ENCODE measurements at places on chromosomes 13 and 19.

DNA sequence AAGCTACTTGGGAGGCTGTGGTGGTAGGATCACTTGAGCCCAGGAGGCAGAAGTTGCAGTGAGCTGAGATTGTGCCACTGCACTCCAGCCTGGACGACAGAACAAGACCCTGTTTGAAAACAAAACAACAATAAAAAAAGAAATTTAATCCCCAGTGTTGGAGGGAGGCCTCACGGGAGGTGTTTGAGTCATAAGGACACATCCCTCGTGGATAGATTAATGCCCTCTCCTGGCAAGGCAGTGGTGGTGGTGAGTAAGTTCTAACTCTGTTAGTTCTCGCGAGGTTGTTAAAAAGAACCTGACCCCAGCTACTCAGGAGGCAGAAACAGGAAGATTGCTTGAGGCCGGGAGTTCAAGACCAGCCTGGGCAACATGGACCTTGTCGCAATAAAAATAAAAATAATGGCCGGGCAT lies 27.6 kb upstream of the SIN3B start:
- DNase-seq: no peak

- DNase-seq: no peak
Observed at GRCh38 chr19:5947435-5947834, 30.5 kb downstream of the RANBP3 start.

- DNase-seq: no peak
Observed at GRCh38 chr13:48526286-48526685, 6.6 kb downstream of the RCBTB2 start.

GRCh38 chr19:53865918-53866864 lies 1.5 kb upstream of the MYADM start:
- peak; percentile 61 for DNase-seq

DNA sequence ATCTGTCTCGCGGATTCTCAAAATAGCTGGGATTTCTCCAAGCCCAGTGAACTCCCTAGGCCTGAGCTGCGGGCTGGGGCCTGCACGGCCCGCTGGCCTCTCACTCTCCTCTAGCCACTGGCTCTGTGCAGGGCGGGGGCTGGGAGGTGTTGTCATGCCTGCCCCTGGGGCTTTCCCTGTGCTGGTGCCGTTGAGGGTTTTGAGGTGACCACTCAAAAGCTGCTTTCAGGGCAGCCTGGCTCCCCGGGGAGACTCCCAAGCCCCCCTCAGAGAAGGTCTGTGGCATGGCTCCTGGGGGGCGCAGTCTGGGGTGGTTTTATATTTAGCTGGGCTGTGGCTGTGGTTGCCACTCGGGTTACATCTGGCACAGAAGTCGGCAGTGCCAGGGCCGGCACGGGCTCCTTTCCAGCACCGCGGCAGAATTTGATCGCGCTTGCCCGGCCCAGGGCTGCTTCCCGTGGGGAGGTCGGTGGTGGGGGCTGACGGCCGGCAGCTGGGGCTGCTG lies 10.0 kb downstream of the NDUFB7 start:
- no peak for DNase-seq

GRCh38 chr19:19171821-19172532 lies 1.9 kb upstream of the MEF2B start:
- DNase-seq: no peak

GRCh38 chr13:70391678-70392077 lies 283.4 kb upstream of the KLHL1 start:
- DNase-seq: no peak

DNA sequence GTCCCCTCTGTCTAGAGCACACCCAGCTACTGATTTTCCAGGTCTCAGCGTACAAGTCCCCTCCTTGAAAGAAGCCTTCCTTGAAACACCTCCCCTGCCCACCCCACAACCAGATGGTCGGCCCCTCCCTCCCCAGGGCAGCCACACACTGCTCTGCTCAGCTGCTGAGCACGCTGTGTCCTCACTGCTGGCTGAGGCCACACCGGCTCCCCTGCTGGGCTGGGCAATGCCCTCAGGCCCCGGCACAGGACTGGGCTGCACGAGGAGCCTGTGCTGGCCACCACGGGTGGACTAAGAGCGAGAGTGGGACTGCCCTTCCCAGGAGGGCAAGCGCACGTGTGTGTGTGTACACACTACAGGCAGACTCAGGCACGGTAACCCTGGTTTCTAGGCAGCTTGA lies 11.8 kb upstream of the RSPH6A start:
- DNase-seq: no peak

- DNase-seq: no peak
Observed at GRCh38 chr13:87942205-87942604, 271.0 kb downstream of the SLITRK5 start.

DNA sequence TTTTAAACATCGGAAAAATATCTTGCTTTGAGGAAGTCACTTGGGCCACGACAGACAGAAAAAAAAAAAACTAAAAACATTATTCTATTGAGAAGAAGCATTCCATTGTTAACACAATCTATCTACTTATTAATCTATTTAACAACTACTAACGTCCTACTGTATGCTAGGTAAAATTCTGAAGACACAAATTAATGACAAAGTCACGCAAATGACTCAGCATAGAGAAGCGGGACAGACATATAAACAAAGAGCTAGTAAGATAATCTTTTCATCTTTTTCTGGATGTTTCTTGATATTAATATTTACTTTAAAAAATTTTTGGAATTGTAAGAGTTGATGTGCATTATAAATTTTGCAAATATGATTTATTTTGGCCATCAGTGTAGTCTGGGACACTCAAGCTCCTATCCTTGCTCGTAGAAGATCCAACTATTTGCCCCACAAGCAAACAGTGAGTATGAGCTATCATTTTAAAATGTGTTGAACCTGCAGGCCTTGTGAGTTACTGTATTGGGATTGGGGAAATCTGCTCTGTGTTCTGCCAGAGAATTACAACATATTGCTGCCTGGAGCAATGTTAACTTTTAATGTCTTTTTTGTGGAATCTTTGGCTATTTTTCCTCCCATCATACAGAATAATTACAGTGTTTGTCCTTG lies 109.1 kb downstream of the PCDH9 start:
- DNase-seq: no peak

GRCh38 chr13:89097994-89098393 lies 1426.8 kb downstream of the SLITRK5 start:
- DNase-seq: no peak

GRCh38 chr13:39410096-39410901 lies 192.7 kb downstream of the LHFPL6 start:
- DNase-seq: no peak

- no peak for DNase-seq
Observed at GRCh38 chr19:1911098-1911497, 5.9 kb downstream of the ADAT3 start.

DNA sequence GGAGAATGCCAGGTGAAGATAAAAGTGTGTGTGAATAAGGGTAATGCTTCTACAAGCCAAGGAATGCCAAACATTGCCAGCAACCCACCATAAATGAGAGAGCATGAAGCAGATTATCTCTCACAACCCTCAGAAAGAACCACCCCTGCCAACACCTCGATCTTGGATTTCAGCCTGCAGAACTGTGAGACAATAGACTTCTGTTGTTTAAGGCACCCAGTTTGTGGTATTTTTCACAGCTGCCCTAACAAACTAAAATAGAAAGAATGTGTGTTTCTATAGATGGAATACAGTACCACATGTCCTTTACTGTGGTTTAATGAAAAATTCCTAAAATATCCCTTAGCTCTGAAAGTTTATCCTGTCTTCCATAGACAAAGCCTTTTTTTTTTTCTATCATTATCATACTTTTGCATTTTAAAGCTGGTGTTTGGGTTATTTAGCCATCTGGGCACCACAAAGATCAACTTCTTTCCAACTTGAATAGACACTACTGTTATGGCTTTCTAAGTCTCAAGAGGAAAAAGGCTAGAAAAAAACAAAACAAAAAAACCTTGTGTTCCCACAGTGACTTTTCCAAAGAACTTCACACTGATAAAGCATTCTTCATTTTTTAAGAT lies 505.6 kb downstream of the KCTD12 start:
- no peak for DNase-seq

GRCh38 chr13:23443110-23443509 lies 9.6 kb upstream of the SACS start:
- DNase-seq: no peak

- DNase-seq: no peak
Observed at GRCh38 chr13:62337109-62337880, 921.6 kb upstream of the PCDH20 start.

DNA sequence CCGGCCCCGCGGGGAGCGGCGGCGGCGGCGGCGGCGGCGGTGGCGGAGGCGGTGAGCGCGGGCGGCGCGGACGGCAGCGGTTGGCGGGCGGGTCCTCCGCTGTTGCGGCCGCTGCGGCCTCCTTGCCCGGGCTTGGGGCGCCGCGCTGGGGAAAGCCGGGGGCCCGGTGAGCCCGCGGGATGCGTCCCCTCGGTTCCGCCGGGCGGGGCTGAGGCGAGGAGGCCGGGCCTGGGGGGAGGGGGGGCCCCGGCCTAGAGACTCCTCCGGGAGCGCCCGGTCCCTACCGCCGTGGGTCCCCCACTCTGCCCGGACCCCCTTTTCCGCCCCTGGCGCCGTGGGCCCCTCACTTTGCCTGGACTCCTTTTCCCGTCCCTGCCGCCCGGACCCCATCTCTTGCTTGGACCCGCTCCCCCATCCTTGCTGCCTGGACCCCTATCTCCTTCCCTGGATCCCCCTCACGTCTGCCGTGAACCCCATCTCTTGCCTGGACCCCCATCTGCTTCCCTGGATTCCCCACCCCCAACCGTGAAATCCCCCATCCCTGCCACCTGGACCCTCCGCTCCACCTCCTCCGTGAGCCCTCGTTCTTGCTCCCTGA lies 28.6 kb upstream of the NDUFS7 start:
- no peak for DNase-seq

DNA sequence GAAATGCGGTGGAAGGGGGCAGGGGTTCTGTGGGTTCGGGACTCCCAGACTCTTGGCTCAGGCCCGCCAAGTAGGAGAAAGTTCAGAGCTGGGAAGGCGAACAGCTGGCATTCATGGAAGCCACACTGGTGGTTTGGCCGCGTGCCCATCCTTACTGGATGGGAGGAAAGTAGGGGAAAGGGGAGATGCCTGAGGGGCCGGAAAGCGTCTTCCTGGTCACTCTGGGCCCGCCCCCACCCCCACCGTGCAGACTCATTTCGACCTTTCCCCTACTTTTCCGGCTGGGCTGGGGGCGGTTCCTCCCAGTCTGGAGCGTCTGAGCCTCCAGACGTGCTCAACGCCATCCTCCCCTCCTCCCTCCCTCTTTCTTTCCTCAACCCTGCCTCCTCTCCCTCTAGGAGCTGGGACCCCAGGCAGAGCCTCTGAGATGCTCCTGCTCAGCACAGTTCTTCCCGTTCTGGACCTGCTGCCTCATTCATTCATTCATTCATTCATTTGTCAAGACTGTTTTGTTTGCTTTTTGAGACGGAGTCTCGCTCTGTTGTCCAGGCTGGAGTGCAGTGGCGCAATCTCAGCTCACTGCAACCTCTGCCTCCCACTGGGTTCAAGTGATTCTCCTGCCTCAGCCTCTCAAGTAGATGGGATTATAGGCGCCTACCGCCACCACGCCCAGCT lies 3.5 kb downstream of the ANGPTL4 start:
- DNase-seq: peak; percentile 92

DNA sequence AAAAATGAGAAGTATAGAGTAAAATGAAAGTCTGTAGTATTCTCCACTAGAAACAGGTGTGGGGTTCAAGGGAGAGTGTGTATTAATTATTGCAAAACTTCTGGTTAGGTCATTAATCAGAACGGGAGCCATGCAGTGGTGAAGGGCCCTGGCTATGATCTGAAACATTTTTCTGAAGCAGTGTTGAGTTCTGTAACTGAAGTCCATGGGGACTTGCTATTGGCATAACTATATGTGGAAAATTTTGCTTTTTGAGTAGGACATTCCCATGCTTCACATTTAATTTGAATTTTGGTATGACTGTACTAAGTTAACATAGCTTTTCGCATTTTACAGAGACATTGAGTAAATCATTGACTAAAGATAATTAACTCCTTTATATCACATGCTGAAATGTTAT lies 67.5 kb downstream of the LRCH1 start:
- no peak for DNase-seq

All from right renal pelvis (tissue), 4 donors.